ENCODE measurements at places on chromosomes 13 and 19. TPM values are rescaled to one million over a fixed set of nuclear protein-coding genes. Genes with fewer than 3 reads are reported as not detected.
A peak's percentile ranks its signal among the peaks of the same experiment; 100 is the strongest.

Gene ELSPBP1
- not detected for total RNA-seq

Gene PGLYRP1
- 0.82 TPM for total RNA-seq

Gene RNASEH2A
- total RNA-seq = 10.4 TPM

Gene BRME1
- 3.1 TPM for total RNA-seq

Gene FGF21
- not detected for total RNA-seq

Gene SOHLH2
- 0.62 TPM for total RNA-seq

Gene NAPSA
- total RNA-seq = 0.51 TPM

Gene CARS2
- 77.1 TPM for total RNA-seq

Gene ADGRL1
- 18.2 TPM for total RNA-seq

Gene CYP4F12
- 25.2 TPM for total RNA-seq

Gene PAN3
- total RNA-seq = 44.2 TPM

Gene TGFBR3L
- not detected for total RNA-seq

Gene SIAH3
- 0.10 TPM for total RNA-seq

Gene ZNF541
- 0.10 TPM for total RNA-seq

Gene VSTM2B
- not detected for total RNA-seq

GRCh38 chr19:49149652-49150105 is 5.5 kb downstream of the HRC start:
- peak; percentile 96 for DNase-seq

DNA sequence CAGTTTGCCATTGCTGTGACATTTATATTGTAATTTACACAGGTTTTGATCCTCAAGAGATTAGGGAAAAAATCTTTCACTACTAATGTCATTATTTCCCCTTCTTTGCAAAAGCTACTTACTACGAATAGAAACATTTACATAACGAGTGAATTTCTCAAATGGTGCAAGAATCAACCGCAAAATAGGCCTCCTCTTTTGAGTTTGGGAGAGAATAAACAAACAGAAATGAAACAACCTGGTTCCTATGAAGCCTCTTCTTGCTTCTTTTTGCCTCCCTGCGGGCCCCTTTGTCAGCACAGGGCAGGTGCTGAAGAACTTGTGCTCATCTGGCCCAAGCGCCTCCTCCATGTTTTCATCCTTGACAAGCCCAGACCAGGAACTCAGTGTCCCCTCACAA is 10.1 kb upstream of the GJA3 start:
- no peak for DNase-seq

- DNase-seq = peak; percentile 54
These were observed 1487.0 kb upstream of the SLC10A2 start for GRCh38 chr13:104553186-104553585.

DNA sequence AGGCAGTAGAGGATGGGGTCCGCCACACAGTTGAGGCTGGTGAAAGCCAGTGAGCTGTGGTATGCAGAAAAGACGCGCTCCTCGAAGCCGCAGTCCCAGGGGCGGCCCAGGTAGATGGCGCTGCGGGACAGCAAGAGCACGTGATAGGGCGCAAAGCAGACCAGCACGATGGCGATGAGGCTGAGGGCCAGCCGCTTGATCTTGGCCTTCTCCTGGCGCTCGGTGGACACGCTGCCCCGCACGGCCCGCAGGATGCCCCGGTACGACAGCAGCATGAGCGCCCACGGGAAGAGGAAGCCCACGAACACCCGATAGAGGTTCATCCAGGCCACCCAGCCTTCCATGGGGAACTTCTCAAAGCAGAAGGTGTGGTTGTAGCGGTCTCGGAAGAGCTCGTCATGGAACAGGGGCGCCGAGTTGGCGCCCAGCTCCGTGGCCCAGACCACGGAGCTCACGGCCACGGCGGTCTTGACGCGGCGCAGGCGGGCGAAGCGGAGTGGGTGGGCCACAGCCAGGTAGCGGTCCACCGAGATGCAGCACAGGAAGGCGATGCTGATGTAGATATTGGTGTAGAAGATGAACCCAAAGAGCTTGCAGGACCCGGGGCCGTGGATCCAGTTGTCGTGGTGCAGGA is 6.5 kb upstream of the OPA3 start:
- peak; percentile 31 for DNase-seq

DNA sequence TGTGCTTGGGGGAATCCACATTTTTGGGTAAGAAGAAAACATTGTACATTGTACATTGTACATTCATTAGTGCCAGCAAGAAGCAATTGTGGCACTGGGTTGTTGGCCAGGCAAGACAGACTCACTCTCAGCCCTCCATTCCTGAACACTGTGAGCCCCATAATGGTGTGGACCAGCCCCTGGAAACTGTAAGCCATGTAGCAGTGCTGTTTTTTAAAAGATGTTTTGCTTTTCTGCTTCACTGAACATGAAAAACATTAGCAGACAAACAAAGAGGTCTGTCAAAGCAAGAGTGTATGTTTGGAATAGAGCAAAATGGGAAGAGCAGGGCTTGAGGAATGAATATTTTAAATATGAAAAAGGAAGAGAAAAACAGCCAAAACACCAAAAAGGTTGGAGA is 39.1 kb upstream of the IL17D start:
- no peak for DNase-seq

GRCh38 chr19:425056-425455 is 16.1 kb upstream of the C2CD4C start:
- no peak for DNase-seq

- DNase-seq = no peak
These were observed 70.4 kb downstream of the CEBPG start for GRCh38 chr19:33443638-33444561.

GRCh38 chr19:20422216-20423205 is 143.1 kb downstream of the ZNF737 start:
- DNase-seq = peak; percentile 32

GRCh38 chr19:608155-609003 is 18.7 kb downstream of the HCN2 start:
- no peak for DNase-seq

DNA sequence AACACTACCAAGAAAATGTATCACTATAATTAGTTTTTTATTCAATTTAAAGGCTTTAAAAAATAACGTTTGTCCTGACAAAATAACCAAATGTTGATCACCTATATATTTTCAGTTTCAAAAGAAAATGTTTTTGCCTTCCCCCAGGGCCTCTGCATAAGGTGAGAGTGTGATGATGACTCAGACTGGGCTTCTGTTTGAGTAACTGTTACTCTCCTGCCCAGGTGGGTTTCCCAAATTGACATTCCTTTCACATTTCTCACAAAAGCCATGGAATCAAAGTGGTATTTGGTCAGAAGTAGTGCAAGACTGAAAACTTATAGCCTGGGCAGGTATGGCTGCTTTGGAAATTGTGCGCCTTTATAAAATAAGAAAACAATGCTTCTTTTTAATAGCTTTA is 180.6 kb downstream of the COG6 start:
- DNase-seq = no peak

- DNase-seq = no peak
These were observed 18.0 kb downstream of the ZAR1L start for GRCh38 chr13:32297206-32297605.

GRCh38 chr13:112509190-112509589 is 78.8 kb downstream of the TUBGCP3 start:
- DNase-seq = no peak

DNA sequence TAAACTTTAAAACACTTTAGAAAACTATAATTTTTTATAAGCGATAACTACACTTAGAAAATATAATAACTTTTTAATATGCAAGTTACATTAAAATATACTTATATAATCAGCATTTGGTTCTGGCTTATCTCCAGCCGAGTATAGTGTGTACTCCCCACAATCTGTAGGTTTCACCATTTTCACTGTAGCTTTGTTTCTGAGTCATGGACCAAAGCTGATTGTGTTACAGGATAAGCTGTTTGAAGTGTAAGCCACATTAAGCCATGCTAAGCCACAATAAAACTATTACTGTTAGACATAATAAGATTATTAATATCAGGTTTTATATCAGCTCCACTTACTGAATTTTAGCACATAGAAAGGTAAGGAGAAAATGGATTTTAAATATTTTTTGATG is 43.8 kb downstream of the CCDC122 start:
- DNase-seq = no peak

DNA sequence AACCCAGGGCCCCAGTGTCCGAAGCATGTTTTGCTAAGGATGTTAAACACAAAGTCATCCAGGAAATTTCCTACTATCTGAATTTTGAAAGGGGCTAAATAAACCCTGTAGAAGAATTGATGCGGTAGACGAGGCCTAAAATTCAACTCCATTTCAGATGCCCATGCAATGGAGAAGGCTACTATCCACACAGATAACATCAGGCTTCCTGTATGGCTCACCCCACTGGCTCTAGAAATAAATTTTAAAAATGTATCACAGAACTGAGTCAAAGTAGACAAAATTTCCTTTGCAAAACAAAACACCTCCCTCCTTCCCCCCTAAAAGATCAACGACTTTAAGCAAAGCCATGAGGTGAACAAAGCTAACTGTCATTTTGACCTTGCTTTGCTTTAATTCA is 188.4 kb downstream of the ABCC4 start:
- no peak for DNase-seq

DNA sequence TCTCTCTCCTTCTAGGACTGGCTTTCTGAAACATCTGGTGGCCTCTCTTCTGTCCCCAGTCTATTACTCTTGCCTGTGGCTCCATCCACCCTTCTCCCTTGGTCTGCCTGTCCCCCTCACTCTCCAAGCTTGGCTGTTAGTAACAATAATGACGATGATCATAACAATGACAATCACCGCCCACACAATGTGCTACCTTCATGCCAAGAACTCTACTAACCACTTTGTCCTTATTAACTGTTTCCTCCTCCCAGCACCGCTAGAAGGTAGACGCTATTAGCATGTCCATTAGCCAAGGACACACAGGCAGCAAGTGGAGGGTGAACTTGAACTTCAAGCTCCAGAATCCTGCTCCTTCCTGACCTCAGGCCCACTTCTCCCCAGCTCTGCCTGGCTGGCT is 2.7 kb downstream of the GYS1 start:
- DNase-seq = no peak

DNA sequence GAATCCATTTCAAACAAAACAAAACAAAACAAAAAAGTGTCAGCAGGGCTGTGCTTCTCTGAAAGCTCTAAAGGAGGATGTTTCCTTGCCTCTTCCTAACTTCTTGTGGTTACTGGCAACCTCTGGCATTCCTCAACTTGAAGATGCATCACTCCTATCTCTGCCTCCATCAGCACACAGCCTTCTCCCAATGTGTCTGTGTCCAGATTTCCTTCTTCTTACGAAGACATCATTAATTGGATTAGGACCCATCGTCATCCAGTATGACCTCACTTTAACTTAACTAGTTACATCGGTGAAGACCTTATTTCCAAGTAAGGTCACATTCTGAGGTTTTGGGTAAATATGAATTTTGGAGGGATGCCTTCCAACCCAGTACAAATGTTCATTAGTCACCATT is 33.8 kb upstream of the GTF2F2 start:
- no peak for DNase-seq

DNA sequence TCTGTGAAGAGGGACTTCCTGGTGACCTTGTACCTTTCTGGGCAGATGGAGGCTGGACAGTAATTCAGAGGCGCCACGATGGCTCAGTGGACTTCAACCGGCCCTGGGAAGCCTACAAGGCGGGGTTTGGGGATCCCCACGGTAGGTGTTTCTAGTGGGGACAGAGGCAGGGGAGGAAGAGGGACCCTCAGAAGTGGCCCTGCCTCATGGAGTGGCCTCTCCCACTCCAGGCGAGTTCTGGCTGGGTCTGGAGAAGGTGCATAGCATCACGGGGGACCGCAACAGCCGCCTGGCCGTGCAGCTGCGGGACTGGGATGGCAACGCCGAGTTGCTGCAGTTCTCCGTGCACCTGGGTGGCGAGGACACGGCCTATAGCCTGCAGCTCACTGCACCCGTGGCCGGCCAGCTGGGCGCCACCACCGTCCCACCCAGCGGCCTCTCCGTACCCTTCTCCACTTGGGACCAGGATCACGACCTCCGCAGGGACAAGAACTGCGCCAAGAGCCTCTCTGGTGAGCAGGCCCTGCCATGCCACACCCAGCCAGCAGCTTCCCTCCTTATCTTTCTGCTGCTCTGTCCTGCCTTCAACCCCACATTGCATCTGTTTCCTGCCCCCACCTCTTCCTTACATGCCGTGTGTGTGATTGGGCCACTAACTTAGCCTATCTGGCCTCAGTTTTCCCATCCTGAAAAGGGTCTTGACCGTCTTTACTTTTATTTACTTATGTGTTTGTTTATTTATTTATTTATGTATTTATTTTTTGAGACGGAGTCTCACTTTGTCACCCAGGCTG is 7.3 kb downstream of the ANGPTL4 start:
- no peak for DNase-seq

DNA sequence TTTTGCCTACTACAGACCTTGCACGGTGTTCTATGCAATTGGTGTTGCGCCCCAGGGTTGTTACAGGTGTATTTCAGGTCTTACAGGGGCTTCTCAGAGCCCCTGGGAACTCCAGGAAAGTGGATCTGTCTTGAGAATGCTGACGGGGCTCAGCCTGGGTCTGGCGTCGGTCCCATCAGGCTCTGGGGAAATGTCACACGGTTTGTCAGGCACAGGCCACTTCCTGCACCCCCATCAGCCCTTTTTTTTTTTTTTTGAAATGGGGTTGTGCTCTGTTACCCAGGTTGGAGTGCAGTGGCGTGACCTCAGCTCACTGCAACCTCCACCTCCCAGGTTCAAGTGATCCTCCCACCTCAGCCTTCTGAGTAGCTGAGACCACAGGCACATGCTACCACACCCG is 13.2 kb downstream of the CLEC4G start:
- no peak for DNase-seq

DNA sequence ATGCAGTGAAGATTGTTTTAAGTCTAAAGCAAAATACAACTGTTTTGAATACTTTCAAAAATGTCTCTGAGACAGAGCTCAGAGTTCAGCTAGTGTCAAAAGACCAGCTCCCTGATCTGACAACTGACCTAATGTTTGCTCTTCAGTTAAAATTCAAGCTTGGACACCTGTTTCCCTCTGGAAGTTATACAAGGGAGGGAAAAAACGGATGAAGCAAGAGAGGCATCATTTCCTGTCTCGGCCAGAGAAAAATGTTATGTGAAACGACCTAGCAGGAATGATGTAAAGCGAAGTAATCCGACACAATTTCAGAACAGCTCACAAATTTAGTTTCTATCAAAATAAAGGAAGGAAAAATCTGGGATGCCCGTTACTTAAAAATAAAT is 59.4 kb downstream of the ZAR1L start:
- no peak for DNase-seq

DNA sequence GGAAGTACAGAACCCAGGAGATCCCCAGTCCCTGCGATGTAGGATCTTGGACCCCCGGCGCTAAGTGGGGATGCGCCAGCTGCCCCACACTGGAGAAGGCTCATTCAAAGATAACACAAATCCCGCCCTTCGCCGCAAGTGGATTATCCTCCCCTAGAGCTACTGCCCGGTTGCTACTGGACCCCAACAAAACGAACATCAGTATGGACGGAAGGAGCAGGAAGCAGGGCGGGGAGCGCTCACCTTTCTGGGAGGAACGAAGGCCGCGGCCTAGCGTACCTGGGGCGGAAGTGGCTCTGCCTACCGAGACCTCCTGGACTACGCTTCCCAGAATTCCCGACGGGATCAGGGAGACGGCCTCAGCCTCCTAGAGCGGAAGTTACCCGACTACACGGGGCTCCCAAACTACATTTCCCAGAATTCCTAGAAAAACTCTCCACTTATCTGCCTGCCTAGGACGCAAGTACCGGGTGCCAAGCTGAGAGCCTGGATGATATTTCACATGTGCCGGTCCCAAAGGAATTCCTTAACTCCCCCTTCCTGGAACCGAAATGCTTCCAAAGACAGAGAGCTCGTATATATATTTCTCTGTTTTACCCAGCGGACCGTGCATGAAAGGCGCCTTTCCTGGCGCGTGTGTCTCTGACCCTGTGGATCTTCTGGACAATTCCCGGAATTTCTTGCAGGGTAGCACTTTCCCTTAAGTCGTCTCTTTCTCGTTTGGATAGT is at the start of gene ZNF112:
Gene ZNF112 (minus strand): TSS at position 298 of the 729 bp plus-strand sequence. CDS start 16,141 bp downstream, outside the sequence.
- peak; percentile 98 for DNase-seq

GRCh38 chr13:98187965-98188261 is 10.8 kb upstream of the RNF113B start:
- DNase-seq = no peak
